Testis (tissue), 5 donors: ENCODE measurements at places on chromosomes 12 and 14.

DNA sequence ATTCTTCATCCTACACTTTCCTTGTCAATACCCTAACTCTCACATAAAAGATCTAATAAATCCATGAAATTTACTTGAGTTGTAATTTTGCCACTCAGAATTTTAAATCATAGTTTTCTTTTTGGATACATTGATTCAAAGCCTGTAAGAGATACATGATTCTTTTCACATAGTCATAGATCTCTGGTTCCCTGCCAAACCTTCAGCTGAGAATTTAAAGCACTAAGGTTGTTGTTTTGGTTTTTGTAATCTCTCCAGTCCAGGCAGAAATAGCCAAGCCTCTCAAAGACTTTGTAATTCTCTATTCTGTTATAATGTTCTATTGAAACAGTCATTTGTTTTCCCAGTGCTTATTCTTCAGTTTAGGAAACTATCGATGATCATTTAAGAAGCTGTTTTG is 273.9 kb downstream of the TRHDE start:
- no peaks in the 10 kb centered on the region for H3K36me3 ChIP-seq
- no peak for DNase-seq
- H3K27me3 ChIP-seq: no peaks in the 10 kb centered on the region
- H3K4me1 ChIP-seq: no peaks in the 10 kb centered on the region
- H3K4me3 ChIP-seq: no peak overlapping the region

- H3K36me3 ChIP-seq: no peaks in the 10 kb centered on the region
- no peaks in the 10 kb centered on the region for H3K27me3 ChIP-seq
- H3K4me1 ChIP-seq: peaks cover 5% of the 10 kb centered on the region
These were observed 44.7 kb downstream of the CPM start for GRCh38 chr12:68888243-68888642.

DNA sequence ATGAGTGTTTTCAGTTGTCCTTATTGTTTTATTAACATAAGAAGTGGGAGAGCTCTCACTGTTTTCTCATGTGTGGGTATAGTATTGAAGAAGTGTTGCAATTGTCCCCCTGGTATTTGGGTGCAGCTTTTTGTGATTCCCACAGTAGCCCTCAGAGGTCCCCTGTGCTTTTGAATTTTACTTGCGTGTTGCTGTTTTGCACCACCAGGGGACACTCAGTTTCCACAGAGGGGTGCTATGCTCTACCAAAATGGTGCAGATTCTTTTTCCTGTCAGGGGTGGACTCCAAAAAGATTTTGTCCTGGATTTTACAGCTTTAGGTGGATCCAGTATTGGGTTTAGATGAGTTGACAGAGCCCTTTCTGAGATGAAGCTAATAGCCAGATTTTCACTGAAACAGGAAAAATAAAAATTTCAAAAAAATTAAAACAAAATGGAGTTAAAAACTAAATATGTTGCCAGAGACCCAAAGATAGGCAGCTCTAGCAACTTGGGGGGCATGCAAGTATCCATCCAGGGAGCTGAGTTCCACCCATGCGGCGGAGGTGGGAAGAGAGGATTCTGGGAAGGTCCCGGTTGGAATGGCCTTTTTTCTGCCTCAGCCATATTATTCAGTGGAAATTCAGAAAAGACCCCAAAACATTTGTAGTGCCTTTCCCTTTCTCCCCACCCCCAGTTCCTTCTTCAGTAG is 50.2 kb downstream of the TTLL5 start:
- no peaks in the 10 kb centered on the region for H3K27me3 ChIP-seq
- H3K36me3 ChIP-seq: no peaks in the 10 kb centered on the region
- peaks cover 16% of the 10 kb centered on the region for H3K4me1 ChIP-seq

- H3K36me3 ChIP-seq: no peaks in the 10 kb centered on the region
- no peak for DNase-seq
- peaks cover 4% of the 10 kb centered on the region for H3K4me1 ChIP-seq
- H3K4me3 ChIP-seq: no peak overlapping the region
These were observed 243.5 kb upstream of the NOVA1 start for GRCh38 chr14:26841326-26841725.

GRCh38 chr12:125284945-125285685 is 219.9 kb downstream of the AACS start:
- H3K27me3 ChIP-seq: no peaks in the 10 kb centered on the region
- H3K4me3 ChIP-seq: no peak overlapping the region
- H3K27ac ChIP-seq: no peak overlapping the region
- peak; percentile 60 for DNase-seq
